Stimulated activated CD8-positive, alpha-beta memory T cell treated with anti-CD3 and anti-CD28 coated beads, Interleukin-15, amount 100 ng/mL, for 4 hours (primary cell): ENCODE measurements at places on chromosomes 4 and X.

DNA sequence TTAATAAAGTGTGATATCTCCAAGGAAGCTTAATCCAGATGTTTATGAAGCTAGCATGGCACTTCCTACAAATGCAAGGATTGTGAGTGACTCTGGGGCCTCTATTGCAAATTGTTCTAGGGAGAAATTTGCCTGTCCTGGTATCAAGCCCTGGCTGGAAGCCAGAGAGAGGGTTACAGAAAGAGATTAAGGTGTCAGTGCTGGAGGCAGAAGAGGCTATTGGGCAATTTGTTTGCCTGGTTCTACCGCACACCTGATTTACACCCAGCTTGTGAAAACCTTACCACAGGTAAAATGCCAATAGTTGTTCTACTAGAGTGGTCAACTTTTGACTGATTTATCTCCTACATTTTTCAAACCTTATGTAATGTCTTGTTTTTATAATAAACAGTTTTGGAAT, 186.7 kb upstream of the FAT1 start:
- no peak for DNase-seq

DNA sequence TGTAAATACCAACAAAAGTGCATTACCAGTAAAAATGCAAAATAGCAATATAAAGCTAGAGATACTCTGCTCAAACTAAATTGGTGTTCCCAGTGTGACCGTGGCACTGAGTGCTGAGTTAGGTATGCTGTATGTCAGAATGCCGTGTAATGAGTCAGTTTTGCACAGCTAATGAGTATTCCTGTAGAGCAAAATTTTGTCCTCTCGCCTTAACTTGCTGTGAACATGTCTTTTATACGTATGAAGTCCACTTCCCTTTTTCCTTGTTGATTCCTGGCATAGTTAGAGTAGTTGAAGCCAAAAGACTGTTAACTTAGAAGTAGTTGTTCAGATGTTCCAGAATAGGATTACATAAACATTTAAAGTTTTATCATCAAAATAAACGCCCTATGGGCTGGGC, 11.5 kb downstream of the DCLK2 start:
- no peak for DNase-seq

- no peak for DNase-seq
These were observed 5.6 kb downstream of the ETDA start for GRCh38 chrX:135257469-135257868.

DNA sequence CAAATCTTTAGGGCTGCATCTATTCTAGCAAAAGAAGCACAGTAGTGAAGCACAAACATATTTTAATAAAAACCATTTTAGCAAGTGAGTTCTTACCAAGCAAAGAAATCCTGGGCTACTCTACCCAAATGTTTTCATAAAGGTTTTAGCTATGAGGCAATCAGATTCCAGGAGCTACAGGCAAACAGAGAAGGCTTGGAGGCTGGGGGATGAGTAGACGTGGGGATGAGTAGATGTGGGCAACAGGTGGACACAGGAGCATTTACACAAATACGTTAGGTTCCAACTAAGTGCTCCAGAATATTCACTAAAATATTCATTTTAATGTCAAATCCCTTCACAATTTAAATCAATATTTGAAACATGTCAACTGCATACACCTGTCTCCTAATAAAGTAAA, 34.5 kb downstream of the ATP11C start:
- no peak for DNase-seq

- DNase-seq = no peak
These were observed 53.1 kb downstream of the RAB28 start for GRCh38 chr4:13430834-13431568.

DNA sequence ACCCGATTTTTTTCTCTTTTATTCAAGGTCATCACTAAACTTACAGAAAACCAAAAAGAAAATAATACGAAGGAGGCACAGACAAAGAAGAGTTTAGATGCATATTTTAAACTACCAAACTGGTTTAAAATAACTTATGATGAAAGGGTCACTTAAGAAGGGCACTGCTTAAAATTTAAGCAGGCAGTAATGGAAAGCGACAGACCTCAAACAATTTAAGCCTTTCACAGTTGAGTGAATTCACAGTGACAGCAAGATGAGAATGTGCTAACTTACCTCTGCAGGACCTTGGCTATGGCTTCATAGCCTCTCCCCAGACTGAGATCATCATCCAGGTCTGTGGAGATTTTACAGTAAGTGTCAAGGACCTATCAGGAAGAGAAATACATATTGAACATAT, 112.1 kb downstream of the TTC29 start:
- DNase-seq = no peak

DNA sequence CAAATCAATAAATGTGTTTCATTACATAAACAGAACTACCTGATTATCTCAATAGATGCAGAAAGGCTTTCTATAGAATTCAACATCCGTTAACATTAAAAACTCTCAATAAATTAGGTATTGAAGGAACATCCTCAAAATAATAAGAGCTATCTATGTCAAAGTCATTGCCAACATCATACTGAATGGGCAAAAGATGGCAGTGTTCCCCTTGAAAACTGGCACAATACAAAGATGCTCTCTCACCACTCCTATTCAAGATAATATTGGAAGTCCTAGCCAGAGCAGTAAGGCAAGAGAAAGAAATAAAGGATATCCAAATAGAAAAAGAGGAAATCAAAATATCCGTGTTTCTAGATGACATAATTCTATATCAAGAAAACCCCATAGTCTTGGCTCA, 466.4 kb downstream of the MAGEE1 start:
- DNase-seq = no peak

DNA sequence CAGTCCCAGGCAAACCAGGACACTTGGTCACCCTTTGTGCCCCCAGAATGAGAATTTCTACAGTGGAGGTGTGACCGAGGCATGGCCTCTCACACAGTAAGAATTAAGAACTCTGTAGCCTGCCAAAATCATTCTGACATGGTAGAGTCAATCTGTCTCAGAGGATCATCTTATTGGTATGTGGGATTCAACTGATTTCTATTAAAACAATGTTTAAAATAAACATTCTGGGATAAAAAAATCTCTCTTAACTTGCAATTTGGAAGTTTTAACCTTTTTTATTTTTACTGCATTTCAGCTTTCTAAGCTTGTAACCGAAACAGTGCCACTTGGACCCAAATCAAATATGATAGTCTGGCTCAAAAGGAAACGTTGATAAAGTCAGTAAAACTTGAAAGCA, 165.4 kb upstream of the LDB2 start:
- DNase-seq = no peak

- no peak for DNase-seq
These were observed 78.2 kb downstream of the BEND4 start for GRCh38 chr4:42074294-42074693.

DNA sequence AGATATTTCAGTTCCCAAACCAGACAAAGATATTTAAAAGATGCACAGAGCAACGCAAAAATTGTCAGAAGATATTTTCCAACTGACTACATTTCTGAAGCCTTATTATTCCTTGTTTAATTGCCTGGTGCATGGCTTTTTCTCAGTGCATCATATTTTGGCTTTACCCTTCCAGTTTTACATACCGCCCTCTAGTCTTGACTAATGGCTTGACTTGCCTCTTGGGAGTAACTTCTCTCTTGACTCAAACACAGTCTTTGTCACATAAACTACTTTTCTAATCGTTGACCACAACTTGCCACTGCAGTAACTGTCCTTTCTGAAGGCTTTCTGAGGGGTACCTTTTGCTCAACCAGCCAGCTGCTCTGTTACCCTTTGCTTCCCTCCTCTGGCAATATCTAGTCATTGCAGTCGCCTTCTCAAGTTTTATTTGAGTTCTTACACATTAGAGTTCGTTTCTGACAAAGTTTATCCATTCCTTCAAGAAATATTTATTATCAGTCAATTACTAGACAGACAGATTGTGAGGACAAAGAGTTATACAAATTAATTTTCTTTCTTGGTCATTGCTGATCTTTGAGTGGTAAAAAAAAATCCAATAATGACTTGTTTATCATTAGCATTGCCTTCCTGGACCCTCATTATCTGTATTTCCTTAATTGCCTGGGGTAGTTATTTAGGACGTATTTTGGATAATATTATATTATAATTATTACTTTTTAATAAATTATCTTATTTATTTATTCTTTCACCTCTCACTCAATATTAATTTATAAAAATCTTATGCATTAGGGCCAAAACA, 506.9 kb upstream of the PCDH10 start:
- DNase-seq = no peak

- no peak for DNase-seq
These were observed 25.7 kb downstream of the GEMIN8 start for GRCh38 chrX:14003876-14004425.

- no peak for DNase-seq
These were observed 38.0 kb upstream of the TMPRSS11F start for GRCh38 chr4:68167706-68168105.

- no peak for DNase-seq
These were observed 4.6 kb downstream of the EDA2R start for GRCh38 chrX:66634272-66634671.

GRCh38 chr4:129823105-129823504, 727.2 kb downstream of the C4orf33 start:
- no peak for DNase-seq

- DNase-seq = no peak
These were observed 158.7 kb downstream of the TBX22 start for GRCh38 chrX:80173261-80173660.

DNA sequence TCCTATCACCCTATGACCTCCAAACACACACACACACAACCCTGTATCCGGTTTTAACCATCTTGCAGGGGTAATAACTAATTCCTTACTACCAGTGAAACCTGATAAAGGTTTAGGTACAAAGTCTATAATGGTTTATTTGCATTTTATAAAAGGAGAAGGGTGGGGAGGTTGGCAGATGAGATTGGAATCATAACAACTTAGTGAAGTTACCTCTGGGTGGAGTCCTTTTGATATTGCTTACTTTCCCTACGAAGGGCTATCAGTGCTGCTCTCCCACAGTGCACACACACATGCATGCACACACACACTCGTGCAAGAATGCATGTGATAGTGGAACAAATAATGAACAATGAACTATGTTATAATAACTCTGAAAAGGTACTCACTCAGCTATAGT, 56.1 kb downstream of the CCSER1 start:
- DNase-seq = no peak
